ENCODE measurements at places on chromosomes 5 and 9.

DNA sequence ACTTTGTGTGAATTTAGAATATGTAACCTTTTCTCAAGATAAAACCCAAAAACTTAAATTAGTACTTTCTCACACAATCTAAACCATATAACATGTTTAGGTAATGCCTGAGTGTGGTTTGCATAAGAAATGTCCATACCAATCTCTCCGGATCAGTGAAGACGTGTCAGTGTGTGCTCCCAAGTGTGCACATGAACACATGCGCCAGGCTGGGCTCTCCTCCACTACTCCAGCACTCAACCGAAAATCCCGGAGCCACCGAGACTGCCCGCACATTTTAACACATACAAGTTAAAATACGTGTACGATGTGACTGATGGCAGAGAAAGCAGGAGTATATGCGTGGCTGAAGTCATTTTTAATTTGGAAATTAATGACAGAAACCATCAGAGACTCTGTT lies 658.4 kb downstream of the EFNA5 start:
- no peak for DNase-seq

GRCh38 chr5:31901807-31902530 lies 263.0 kb downstream of the PDZD2 start:
- no peak for DNase-seq

- DNase-seq = no peak
Observed at GRCh38 chr9:122642226-122642625, 15.2 kb downstream of the OR1B1 start.

- DNase-seq = no peak
Observed at GRCh38 chr5:154302161-154302560, 111.6 kb downstream of the GALNT10 start.

- no peak for DNase-seq
Observed at GRCh38 chr5:107796797-107797196, 126.1 kb upstream of the EFNA5 start.

- DNase-seq = no peak
Observed at GRCh38 chr9:1732670-1733069, 282.5 kb upstream of the SMARCA2 start.

Measured in activated CD8-positive, alpha-beta memory T cell treated with anti-CD3 and anti-CD28 coated beads for 48 hours (primary cell).